Left cardiac atrium (tissue), 4 donors: ENCODE measurements at places on chromosomes 5 and 9. TPM values are rescaled to one million over a fixed set of nuclear protein-coding genes. Genes with fewer than 3 reads are reported as not detected.

TOR1B gene
- 11.6 TPM for total RNA-seq

LCP2 gene
- 10.6 TPM for total RNA-seq

MRPS27 gene
- 50.1 TPM for total RNA-seq

SHOC1 gene
- not detected for total RNA-seq

KIF24 gene
- total RNA-seq, result 0.59 TPM

BTNL3 gene
- total RNA-seq, result 0.13 TPM

HACD4 gene
- total RNA-seq, result 2.1 TPM

IL11RA gene
- 51.0 TPM for total RNA-seq

SH3RF2 gene
- total RNA-seq, result 56.2 TPM

PLAC8L1 gene
- 0.62 TPM for total RNA-seq

ADAMTS16 gene
- total RNA-seq, result not detected

TAF11L9 gene
- not detected for total RNA-seq

SPARC gene
- total RNA-seq, result 1,125 TPM

PCDH12 gene
- 10.0 TPM for total RNA-seq

SHB gene
- total RNA-seq, result 20.3 TPM

DND1 gene
- 0.35 TPM for total RNA-seq

TAF11L10 gene
- total RNA-seq, result not detected

SLC34A1 gene
- not detected for total RNA-seq

TICAM2 gene
- total RNA-seq, result 3.5 TPM

GPR150 gene
- total RNA-seq, result not detected

SNX24 gene
- 15.1 TPM for total RNA-seq

VCAN gene
- total RNA-seq, result 94.1 TPM

ANKRD18A gene
- 5.0 TPM for total RNA-seq

POU4F3 gene
- total RNA-seq, result 0.16 TPM

OBP2B gene
- total RNA-seq, result not detected

SPATA31D4 gene
- not detected for total RNA-seq

ZNF883 gene
- total RNA-seq, result 6.0 TPM

CDKN2A gene
- total RNA-seq, result not detected

TEX48 gene
- not detected for total RNA-seq

HAPLN1 gene
- 0.29 TPM for total RNA-seq

LRRC70 gene
- total RNA-seq, result 2.0 TPM

INPP5E gene
- 10.1 TPM for total RNA-seq

CD180 gene
- 1.6 TPM for total RNA-seq

TRMO gene
- total RNA-seq, result 8.2 TPM

INSL4 gene
- total RNA-seq, result not detected

FOXD1 gene
- 0.09 TPM for total RNA-seq

GPX3 gene
- total RNA-seq, result 1,220 TPM

PPP1R26 gene
- total RNA-seq, result 17.5 TPM

ADGRD2 gene
- not detected for total RNA-seq

HK3 gene
- total RNA-seq, result 9.2 TPM

LHFPL2 gene
- 23.9 TPM for total RNA-seq

PCDHGA1 gene
- 1.8 TPM for total RNA-seq

ENHO gene
- total RNA-seq, result 0.56 TPM

NR4A3 gene
- total RNA-seq, result 38.6 TPM

RMRP gene
- total RNA-seq, result 22,490 TPM

ORM2 gene
- total RNA-seq, result not detected
